ENCODE measurements at places on chromosomes 1 and 21.
A peak's percentile ranks its signal among the peaks of the same experiment; 100 is the strongest.

DNA sequence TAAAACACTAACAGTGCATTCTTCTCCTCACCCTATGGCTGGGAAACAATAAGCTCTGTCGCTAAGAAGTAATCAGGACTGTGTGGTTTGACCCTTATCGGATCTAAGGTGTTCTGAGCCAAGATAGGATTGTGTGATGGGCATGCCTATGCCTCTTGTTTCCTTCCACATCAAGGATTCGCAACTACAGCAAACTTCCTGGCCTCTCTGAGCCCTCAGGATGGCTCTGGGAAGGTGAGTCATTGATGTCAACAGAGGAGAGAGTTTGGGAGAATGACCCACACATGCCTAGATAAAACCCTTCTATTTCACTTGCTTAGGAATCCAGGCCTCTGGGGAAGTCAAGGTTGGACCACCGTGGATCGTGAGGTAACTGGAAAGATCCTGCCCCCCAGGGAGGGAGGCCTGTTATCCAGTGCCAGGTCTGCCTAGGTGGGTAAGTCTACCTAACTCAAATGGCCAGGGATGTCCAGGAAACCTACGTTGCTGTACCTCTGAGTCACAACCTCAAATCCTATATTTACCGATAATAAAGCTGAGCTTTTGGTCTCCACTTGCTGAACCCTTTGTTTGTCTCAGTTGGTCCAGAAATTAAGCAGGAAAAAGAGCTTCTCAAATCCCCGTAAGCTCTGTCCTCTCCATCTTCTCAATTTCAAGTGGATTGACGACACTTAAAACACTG is 27.4 kb downstream of the TIAM1 start:
- DNase-seq = no peak

DNA sequence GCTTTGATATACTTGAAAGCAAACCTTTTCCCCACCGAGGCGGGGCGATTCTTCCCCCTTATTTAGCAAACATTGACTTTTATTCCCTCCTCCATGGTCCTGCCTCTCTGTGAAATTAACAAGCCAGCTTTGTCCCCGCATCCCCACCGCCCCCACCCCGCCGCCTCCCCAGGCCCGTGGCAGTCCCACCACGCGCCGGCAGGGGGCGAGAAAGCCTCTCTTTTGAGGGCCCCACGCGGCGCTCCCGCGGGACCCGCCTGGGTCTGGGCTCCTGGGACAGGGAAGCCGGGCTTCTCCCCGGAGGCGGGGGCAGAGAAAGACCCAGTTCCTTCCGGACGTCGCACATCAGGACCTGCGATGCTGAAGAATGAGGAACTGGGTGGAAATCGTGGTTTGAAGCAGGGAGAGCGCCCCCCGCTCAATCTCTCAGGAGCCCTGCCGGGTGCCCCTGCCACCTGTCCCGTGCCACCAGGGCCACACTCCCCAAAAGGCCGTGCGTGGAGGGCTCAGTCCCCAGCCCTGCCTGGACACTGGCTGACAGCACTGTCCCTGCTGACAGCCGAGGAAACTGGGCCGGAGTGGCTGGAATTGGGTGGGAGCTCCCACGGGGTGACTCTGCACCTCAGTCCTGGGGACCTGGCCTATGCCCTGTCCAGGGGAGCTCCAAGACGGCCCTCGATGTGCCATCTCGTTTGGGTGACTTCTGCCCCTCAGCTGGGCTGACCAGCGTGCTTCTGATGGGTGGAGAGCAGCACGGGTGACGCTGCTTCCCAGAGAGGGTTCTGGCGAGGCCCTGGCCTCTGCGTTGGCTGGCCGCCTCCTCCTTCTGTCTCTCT is 8.6 kb upstream of the ACTRT2 start:
- no peak for DNase-seq

DNA sequence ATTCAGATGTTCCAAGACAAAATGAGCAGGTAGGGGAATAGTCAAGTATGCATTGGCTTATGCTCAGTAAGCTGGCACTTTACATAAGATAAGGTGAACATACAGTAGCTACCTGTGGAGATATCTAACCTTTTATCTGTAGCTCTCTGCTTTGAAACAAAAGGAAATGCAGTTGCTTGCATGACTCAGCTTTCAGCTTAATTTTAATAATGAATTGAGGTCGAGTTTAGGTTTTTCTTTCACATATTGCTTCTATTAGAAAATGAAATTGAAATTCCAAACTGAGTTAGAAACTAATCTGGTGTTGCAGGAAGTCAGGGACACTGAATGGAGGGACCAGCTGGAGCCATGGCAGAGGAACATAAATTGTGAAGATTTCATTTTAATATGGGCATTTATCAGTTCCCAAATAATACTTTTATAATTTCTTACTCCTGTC is 8.3 kb downstream of the FRRS1 start:
- no peak for DNase-seq

- DNase-seq = no peak
Measured at GRCh38 chr21:29151931-29152330, 21.5 kb downstream of the MAP3K7CL start.

DNA sequence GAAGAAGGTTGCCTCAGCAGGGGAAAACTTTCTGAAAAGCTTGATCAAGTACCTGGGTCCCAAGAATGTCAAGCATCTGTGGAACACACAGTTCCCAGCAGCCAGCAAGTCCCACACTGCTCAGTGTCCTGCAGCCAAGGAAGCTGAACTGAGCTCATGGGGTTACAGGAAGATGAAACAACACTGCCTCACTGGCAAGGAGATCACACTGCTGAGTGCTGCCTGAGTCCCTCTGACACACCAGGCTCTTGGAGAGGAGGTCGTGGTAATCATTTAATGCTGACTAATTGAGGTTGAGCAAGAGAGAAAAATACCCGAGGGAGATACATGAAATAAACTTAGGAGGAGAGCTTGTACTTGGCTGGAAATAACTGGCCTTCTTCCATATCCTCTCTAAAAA is 75.2 kb downstream of the MPZL1 start:
- peak; percentile 68 for DNase-seq

- DNase-seq = no peak
Measured at GRCh38 chr21:33898586-33898985, 17.0 kb downstream of the ATP5PO start.

DNA sequence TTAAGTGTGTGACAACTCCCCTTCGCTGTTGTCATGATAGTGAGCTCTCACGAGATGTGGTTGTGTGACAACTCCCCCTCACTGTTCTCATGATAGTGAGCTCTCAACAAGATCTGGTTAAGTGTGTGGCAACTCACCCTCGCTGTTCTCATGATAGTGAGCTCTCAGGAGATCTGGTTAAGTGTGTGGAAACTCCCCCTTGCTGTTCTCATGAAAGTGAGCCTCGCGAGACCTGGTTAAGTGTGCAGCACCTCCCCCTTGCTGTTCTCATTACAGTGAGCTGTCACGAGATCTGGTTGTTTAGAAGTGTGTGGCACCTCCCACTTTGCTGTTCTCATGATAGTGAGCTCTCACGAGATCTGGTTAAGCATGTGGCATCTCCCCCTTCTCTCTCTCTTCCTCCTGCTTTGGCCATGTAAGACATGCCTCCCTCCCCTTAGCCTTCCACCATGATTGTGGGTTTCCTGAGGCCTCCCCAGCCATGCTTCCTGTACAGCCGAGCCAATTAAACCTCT is 25.1 kb upstream of the LSS start:
- DNase-seq = no peak

DNA sequence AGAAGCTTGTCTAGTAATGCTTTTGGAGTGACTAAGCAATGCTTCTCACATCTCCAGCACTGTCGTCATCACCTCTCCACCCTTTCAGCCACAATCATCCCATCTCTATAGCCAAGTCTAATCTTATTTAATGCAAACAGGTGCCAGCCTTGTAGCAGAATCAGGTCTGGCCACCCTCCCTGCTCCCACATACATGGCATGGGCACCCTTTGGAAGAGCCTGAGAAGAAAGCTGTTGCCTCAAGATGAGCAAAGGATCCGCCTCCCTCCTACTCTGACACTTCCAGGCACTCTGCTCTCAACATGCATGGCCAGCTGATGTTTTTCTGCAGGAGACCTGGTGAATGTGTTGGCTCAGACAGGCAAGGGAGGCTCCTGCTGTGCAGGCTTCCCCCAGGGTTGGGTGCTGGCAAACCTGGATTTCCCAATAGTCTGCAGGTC is 113.1 kb upstream of the GRIK3 start:
- DNase-seq = no peak
